ENCODE measurements at places on chromosomes 7 and 10. TPM values are rescaled to one million over a fixed set of nuclear protein-coding genes. Genes with fewer than 3 reads are reported as not detected.
A peak's percentile ranks its signal among the peaks of the same experiment; 100 is the strongest.

GRCh38 chr10:4034907-4035598 is 250.0 kb upstream of the KLF6 start:
- no peak for DNase-seq

TRIM50 gene
- 69.4 TPM for total RNA-seq

- no peak for DNase-seq
These were observed 33.2 kb downstream of the RPS24 start for GRCh38 chr10:78066728-78067430.

DNA sequence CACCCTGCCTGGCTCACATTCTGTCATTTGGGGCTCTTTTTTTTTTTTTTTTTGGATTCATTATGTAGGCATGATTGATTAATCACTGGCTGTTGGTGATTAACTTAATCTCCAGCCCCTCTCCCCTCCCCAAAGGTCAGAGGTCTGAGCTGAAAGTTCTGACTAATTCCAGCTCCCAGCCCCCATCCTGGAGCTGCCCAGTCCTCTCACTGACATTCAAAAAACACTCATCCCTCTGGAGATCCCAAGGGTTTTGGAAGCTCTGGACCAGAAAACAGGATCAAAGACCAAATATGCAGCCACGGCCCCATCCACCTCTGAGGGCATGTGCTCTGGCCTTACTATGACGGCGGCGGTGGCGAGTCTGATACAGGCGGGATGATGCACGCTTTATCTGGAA is 53.8 kb downstream of the RBM17 start:
- no peak for DNase-seq

- DNase-seq, result no peak
These were observed 24.2 kb downstream of the UPP1 start for GRCh38 chr7:48113275-48113674.

DNA sequence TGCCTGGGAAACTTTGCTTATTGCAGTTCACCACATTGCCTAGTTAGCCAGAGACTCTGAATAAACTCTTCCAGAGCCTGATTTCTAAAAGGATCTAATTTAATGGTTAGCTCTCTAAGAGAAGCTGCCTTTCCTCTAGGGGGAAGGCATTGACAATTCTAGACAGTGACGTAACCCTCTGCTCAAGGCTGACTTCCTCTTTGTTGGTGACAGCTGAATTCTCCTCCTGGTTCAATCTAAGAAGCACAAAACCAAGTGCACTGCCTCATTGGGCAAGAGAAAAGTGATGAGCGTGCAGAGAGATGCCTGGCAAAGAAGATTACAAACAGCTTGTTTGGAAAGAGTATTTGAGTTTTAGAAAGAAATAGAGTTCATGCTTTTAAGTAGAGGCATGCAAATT is 102.7 kb downstream of the MACC1 start:
- DNase-seq, result no peak

DNA sequence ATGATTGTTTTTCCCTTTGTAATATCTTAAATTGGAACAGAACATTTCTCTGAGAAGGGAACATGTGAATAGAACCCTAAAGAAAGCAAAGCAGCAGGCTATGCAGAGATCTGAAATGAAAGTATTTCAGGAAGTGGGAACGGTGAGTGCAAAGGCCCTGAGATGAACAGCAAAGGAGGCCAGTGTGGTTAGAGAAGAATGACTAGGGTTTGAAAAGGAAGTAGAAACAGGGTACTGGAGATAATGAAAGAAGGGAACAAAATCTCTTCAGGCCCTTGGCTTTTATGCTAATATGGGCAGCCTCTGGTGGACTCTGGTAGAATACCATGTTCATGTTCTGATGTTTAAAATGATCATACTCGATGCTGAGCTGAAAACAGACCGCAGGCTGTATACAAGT is 22.2 kb downstream of the ARHGAP21 start:
- DNase-seq, result no peak

DNA sequence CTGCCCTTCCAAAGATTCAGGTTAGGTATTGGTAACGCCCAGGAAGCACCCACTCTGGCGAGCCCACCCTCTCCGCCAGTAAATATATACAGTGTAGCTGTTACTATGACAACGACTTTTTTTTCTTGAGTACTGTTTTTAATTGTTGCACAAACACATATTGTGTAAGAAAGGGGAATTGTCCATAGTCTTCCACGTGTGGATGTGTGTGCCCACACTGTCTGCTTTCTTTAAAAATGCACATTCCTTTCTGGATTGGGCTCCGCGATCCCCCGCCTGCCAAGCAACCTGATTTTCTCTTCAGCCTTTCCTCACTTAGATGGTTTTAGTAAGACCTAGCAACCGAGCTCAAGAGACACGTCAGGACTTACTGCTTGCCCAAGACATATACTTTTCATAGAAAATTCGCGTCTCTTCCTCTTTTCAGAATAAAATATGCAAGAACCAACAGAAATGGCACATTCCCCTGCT is 247.8 kb downstream of the EBF3 start:
- no peak for DNase-seq

DNA sequence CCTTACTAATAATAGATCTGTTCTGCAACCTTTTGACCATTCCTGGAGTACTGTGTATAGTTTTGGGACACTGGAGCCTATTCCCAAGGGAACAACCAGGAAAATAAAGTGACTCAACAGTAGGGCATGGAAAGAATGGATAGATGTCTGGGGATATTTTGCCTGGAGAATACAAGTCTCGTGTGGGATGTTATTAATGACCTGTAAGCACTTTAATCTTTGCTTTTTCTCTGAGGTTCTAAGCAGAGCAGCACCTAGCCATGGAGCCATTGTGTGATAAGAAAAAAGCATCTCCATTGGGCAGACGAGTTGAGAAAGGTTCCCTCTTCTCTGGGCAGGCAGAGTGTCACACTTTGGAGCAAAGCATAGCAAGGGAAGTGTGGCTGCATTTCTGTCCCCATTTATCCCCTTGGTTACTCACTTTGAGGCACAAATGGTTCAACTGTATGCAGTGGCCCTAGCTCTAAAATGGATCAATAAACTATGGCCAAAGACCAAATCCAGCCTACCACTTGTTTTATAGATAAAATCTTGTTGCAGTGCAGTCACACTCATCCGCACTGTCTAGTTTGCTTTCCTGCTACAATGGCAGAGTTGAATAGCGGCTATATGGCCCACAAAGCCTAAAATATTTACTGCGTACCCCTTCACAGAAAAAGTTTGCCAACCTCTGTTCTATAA is 21.0 kb upstream of the CCDC71L start:
- DNase-seq, result no peak

RBM20 gene
- total RNA-seq, result 0.29 TPM

DNA sequence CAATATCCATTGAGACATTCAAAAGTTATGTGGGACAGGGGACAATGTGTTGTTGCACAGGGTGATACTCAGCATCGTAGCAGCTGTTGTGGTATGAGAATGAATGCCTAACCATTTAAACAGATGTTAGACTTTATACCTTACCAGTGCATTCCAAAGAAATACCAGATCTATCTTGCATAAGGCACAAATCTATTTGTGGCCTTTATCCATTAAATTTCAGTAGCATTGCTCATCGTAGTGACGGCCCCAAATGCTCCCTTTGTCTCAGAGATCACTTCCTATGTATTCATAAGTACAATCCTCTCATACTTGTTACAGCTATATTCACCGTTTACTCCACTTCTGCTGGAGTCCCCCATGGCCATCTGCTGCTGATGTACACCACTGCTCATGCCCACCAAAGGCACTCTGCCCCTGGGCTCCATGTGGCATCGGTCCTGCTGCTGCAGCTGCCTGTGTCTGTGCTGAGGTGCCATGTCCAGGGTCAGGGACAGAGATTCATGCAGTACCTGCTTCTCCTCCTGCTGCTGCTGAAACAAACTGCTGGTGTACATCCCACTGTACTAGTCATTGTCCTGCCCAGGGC is 96.3 kb downstream of the CPED1 start:
- DNase-seq, result no peak

GRCh38 chr10:100501423-100501822 is 18.2 kb downstream of the SEC31B start:
- no peak for DNase-seq

- DNase-seq, result no peak
These were observed 100.8 kb downstream of the SFMBT2 start for GRCh38 chr10:7310076-7310475.

DNA sequence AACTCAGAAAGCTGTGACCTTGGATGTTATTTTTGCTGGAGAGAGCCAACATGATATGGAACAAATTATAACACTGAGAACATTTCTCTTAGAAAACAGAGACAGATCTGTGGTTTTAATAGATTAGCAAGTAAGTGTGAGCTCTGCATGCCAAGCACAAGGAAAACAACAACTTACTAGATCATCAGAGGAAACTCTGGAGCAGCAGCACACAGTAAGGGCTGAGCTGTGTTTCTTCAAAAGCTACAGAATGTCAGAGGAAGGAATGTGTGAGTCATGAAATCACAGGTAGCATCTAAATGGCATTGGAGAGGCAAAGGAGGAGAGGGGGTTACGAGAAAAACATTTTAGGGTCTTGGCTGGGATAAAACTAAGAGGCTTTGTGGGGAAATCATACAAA is 283.4 kb upstream of the FZD8 start:
- no peak for DNase-seq

GRCh38 chr10:88038268-88038667 is 174.8 kb downstream of the PTEN start:
- DNase-seq, result peak; percentile 34

- DNase-seq, result no peak
These were observed 19.9 kb downstream of the TMEM270 start for GRCh38 chr7:73880755-73881328.

DNA sequence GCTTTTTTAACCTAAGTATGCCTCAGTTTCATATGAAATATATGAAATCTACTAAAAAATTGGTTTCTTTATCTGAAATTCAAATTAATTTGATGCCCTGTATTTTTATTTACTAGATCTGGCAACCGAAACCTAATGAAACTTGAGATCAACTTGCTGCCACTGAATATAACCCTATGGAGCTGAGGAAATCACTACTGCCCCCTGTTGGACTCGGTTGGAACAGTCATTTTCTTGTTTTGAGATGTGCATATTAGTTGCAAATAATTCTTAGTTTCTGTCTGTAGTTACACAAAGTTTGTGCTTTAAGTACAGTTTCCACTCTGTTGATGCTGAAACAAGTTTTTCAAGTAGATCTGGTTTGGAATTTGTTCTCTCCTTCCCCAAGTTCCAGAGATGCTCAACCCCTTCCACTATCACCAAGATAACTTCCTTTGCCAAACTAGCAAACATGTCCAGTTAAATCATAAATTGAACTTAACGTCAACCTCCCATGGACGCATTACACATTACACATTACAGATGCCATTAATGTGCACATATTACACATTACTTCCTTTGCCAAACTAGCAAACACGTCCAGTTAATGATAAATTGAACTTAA is 22.2 kb upstream of the EXOC4 start:
- peak; percentile 69 for DNase-seq

COBL gene
- 79.9 TPM for total RNA-seq

- no peak for DNase-seq
These were observed 51.4 kb downstream of the ADARB2 start for GRCh38 chr10:1685699-1686490.

UPK3B gene
- total RNA-seq, result 10.4 TPM

DNA sequence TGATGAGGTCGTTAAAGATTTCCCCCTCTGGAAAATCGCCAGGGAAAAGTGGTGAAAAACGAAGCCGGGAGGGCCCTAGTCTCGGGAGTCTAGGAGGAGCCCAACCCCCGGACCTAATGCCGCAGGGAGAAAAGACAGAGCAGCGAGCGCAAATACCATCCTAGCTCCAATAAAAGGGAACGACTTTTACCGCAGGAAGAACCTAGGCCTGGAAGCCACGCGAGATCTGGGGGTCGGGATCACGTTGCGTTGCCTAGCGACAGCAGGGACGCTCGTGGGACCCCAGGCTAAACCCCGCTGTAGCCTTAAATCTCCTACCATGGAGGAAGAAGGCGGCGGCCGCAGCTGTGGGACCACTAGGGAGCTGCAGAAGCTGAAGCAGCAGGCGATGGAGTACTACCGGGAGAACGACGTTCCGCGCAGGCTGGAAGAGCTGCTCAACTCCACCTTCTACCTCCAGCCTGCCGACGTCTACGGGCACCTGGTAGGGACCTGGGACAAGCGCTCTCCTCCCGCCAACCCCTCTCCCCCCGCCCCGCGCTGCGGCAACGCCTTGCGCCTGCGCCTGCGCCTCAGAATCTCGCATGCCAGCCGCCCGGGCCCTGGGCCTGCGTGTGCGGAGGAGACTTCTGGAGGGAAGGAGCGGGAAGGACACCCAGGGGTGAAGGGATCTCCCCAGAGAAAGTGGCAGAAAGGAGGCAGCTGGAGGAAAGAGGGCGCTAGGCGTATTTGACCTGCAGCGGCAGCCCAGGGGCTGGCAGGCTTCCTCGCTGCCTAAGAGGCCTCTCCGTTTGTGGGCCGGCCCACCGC is at the start of gene ENO4:
TSS of gene ENO4 (plus strand) at position 252 of the 810 bp plus-strand sequence. CDS start at position 320, 68 bp downstream.
- DNase-seq, result peak; percentile 96

DNA sequence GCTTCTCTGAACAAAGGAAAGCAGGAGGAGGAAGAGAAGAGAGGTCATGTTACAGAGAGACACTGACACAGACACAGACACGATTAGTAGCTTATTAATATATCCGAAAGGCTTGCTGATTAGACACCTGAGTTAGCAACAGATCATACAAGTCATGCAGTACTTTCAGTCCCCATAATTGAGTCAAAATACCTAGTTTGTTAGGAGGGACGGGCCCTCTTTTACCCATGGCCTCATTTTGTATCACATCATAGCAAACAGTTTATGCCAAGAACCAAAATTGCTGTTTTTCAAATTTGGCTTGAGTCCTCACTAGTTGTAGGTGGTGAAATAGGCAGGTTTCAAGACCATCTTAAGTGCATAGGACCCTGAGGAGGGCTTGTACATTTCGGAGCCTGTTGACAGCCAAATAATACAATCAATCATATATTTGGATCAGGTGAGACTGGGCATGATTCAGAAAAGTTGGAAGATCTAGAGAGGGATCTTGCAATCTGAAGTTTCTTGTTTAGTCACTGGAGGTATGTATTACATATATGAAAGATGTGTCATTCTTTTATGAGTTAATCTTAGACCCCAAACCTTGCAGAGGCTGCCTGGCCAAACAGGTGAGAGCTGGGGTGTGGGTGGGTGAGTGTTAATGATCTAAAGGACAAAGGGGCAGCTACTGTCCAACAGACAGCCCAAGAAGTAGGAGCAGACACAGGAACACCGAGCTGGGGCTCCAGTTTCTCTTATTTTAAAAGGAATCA is 65.4 kb downstream of the PRPF18 start:
- DNase-seq, result no peak

H2AZ2 gene
- 194 TPM for total RNA-seq

WAC gene
- total RNA-seq, result 137 TPM

BHLHA15 gene
- 108 TPM for total RNA-seq

DNA sequence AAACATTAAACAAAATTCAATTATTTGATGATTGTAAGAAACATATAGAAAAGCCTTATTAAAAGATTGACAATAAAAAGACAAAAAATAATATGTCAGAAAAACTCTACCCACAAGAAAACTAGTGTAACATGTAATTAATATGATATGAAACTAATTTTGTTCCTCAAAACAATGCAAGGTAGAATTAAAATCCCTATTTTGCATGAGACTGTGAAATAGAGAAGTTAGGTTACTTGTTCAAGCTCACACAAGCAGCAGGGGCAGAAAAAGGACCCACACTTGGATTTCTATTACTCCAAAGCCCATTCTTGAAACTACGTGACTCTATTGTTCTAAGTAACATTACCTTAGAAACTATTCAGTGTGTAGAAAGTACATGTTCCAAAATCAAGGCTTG is 96.4 kb downstream of the KCNMA1 start:
- no peak for DNase-seq

All from stomach (tissue), 19 donors.